NCI-H146 (cell line): ENCODE measurements at places on chromosomes 5 and 9.

DNA sequence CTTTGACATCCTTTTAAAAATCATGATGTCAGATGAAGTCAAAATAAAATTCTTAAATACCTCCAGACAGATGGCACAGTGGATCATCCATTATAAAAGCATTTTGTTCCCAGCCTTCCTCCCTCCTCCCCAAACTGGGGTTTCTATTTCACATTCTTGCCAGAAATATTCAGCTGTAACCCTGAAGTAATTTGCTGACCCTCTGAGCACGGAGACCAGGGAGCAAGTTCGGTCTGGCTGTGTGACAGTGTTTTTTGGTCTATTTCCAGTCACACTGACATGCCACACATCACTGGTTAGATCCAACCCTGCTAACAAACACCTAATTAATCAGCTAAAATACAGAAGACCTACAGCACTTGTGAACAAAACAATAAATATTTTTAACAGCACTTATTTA is 126.2 kb upstream of the DMRT1 start:
- no peak for DNase-seq

DNA sequence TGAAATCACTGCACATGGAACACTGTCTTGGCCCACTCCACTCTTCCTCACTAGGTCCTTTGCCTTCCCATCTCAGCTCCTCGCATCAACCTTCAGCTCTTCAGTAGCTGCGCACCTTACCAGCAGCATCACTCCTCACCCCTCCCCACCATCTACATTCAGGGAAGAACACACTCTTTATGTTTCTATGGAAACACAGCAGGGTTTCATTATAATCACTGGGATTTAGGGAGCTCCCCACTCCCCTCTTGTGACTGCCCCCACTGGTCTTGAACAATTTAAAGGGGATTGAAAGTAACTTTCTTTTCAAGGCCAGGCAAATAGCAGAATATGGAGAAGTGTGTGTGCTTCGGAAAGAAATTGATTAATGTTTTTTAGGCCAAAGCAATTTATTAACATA is 111.2 kb downstream of the INSYN2B start:
- DNase-seq = no peak

DNA sequence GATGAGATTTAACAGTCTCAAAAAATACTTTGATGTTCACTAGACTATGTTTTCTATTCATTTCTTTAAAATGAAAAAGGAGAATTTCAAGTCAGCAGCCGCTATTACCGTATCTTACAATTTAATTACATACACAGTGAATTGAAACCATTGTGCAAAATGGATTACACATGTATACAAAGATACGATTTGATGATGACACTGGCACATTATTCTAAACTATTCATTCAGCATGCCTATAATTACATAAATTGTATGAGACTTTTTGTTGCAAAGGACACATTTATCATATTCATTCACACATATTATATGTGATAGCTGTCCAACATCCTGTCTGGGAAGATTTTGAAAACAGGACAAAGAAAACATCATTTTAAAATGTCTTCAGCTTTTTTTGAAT is 118.3 kb upstream of the VCAN start:
- DNase-seq = no peak

GRCh38 chr9:133839822-133840329 is 101.7 kb upstream of the SARDH start:
- DNase-seq = no peak

DNA sequence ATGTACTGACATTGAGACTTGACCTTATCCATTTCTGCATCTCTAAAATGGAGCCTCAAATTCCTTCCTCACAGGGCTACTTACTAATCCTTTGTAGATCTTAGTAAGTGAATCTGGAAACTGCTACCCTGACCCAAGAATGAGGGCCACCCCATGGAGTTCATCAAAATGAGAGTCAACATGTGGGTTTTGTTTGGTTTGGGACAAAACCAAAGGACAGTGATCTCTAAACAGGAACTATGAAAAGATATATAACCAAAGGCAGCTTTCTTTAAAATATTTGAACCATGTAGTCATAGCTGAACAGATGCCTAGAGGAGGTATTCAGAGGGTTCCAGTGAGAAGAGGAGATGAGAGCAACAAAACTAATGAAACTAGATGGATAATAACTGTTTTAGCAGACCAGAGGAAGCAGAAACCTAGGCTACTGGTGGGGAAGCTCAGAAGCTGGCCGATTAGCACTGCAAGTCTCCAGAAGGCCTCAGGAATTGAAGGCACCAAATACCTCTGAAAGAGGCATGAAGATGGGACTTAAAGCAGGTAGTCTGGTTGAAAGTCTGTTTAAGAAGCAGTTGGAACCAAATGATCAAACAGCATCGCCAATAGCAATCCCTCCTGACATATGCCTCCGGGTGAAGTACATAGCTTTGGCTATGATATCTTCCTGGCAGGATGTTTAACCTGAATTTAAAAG is 45.8 kb downstream of the THOC3 start:
- DNase-seq = no peak

DNA sequence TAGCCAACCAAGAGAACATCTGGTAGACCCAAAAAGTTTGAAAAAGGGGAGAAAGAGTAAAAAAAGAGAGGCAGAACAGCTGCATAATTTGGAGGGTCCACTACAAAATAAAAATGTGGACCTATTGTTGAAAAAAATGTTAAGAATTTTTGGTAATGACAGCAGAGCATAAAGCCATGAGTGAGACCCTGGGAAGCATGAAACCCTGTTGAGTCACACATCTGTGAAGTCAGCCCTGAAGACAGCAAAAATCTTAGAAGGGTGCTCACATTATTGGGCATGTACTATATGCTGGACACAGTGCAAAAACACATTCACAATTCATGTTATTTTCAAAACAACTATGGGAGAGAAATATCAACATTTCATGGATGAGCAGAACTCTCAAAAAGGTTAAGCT is 56.4 kb upstream of the LIFR start:
- no peak for DNase-seq

DNA sequence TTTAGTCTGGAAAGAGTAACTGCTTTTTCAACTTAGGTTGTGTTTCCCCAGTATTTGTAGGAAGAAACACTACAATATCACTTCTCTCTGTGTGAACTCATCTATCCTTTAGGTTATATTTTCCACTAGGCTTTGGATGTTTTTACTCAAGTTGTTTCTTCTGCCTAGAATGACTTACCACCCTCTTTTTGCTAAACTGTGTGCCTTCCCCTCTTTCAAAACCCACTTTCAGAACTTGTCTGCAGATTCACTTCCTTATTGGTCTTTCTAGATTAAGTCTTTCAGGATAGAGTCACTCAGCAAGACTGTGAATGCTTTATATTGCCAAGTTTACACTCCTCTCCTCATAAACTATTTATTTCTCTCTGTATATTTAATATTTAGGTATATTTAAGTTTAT is 14.2 kb upstream of the CAST start:
- no peak for DNase-seq

GRCh38 chr9:133694686-133695085 is 43.5 kb downstream of the SARDH start:
- DNase-seq = no peak

DNA sequence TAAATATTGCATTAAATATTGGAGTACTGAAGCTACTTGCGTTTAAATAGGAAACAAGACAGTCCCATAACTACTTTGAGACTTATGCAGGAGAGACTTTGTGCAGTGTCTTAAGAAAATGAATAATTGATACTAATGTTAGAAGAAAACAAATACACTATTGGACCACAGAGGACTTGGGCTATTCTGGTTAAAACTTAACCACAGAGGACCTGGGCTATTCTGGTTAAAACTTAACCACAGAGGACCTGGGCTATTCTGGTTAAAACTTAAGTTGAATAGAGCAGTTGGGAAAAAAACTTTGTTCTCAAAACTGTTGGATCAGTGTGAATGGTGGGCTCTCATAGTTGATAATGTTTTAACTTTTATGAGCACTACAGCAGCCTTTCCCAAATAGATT is 141.7 kb downstream of the WDR70 start:
- DNase-seq = no peak

GRCh38 chr9:20178679-20179078 is 389.8 kb upstream of the SLC24A2 start:
- no peak for DNase-seq

GRCh38 chr5:122362361-122362760 is 50.3 kb downstream of the SNCAIP start:
- DNase-seq = no peak

DNA sequence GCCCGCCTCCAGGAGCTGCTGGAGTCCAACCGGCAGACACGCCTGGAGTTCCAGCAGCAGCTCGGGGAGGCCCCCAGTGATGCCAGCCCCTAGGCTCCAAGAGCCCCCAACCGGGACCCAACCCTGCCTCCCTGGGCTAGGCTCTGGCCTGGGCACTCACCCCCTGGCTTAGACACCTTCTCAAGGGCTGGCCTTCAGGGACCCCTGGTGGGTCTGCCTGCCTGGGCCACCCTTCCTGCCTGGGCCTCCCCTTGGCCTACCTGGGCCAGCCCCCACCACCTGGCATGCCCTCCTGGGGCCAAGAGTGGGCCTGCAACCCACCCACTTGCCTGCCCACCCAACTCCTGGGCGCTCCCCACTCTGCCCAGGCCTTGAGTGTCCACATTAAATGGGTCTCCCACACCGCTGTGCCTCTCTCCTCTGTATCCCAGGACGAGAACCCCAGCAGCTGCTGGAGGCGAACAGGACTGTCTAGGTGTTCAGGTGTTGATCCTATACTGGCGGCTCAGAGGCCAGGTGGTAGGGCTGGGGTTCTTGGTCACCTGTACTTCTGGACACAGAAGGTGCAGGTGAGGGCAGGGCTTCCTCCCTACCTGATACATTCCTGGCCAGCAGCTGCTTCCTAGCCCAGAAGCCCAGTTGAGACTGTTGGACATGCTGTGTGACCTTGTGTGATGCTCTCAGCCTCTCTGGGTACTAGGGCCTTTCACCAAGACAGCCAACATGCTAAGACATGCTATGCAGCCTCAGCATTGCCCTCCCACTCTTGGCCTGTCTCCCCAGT is 3.6 kb downstream of the BBLN start:
- DNase-seq = no peak
